ENCODE measurements at places on chromosomes 3 and 15.
A peak's percentile ranks its signal among the peaks of the same experiment; 100 is the strongest.

DNA sequence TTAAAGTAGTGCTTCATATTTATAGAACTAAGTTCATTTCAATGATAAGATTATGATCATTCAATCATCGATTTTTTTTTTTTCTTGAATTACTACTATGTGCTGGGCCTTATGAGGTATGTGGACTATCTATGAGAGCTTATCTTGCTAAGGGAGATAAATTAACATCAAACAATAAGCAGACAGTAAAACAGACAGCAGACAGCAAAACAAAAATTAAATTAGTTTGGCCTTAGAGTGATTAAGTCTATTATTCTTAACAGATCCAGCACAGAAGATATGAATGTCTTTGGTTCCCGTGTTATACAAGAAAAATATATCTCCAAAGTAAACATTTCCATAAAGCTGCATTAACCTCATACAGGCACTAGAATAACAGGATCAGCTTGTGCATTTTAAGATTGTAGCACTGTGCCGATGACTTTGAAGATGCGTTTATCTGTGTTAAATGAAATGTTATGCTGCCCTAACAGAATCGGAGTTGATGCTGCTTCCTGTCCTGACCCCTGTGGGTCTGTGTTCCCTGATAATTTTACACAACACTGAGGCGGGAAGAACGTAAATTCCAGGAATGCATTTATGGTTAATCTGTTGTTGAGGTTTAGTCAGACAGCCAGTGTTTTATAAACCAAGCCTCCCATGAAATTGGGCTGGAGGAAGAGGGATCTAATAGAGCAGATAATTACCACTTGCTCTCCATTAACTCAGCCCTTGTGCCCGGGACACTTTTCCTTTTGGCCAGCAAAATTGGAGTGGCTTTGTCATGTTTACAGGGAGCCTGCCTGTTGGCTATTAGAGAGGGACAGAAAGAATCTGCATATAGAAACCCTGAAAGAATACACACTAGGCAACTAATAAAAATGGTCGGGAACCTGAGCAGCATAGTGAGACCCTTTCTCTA is 80.8 kb downstream of the GHSR start:
- DNase-seq = no peak

GRCh38 chr3:14552041-14552648 is 12.0 kb upstream of the GRIP2 start:
- no peak for DNase-seq

- peak; percentile 66 for DNase-seq
These were observed 161.4 kb downstream of the WNT7A start for GRCh38 chr3:13718436-13718835.

DNA sequence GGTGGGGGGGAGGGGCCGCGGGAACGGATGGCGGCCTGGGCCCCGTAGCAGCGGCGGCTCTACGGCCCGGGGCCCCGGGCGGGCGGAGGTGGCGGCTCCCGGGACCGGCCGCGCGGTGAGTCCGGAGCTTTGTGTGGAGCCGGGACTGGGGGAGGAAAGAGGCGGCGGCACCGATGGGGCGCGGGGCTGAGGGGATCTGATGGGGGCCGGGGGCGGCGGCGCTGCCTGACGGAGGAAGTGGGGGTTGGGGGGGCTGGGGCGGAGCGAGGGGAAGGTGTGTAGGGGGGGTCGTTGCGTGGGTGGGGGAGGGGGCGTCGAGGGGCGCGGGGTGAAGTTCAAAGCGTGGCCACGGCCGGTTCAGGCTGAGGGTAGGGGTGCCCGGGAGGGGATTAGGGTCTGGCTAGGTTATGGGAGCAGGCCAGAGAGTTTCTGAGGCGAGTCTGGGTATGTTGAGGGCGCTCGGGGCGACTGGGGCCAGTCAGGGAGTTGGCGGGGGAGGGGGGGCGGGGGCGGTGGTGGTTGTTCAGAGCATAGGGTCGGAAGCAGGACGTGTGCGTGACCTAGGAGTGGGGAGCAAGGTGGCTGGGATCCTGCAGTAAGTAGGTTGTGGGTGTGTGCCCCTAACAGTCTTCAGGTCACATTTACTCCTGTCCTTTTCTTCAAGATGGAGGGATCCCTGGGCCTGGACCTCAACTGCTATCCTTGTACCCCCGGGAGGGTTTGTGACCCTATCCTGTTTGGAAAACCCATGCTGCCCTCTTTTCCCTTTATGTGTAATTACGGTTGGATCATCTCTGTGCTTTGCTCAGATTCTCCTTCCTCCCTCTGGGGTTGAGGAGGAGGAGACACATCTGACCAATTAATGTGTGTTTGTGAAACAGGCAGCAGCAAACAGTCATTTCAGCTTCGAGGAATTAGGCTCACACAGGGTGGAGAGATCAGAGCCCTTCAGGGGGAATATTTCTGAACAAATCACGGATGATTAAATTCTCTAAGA is 644 bp downstream of the ZNF609 start:
- no peak for DNase-seq

- no peak for DNase-seq
These were observed 472.7 kb downstream of the RAP2B start for GRCh38 chr3:153634683-153635082.

DNA sequence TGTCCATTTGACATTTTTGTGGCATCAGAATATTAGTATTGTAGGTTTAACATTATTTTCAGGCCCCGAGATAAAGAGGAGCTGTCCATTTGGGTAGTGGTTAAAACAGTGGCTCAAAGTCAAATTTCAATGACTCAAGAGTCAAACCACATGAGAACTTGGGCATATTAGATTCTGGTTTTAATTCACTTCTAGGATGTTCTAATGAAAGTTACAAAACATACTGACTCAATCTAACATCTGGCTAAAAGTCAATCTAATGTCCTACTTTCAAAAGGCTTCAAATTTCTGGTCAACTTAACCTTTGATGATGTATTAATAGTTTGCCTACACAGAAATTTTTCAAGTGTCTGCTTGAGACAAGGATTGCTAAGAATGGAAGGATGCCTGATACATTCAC is 112.4 kb downstream of the ABI3BP start:
- no peak for DNase-seq

- DNase-seq = no peak
These were observed 133.5 kb upstream of the TBL1XR1 start for GRCh38 chr3:177330779-177331178.

DNA sequence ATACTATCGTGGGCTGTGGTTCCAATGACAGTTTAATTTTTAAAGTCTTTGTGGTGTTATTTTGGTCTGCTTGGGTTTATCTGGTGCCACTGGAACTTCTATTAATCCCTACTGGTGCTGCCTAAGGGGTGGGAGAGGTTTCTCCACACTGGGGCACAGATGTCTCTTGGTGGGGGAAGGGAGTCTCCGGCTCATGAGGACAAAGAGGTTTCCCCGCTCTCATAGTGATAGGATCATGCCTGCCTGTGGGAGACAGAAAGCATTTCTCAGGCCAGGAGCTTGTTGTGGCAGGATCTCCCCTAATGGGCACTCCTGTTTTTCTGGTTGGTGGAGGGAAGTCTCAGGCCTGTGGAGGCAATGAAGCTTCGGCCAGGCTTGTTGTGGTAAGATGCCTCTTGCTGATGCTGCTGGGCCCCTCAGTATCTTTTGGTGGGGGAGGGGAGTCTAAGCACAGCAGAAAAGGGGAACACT is 84.3 kb upstream of the THRB start:
- no peak for DNase-seq

DNA sequence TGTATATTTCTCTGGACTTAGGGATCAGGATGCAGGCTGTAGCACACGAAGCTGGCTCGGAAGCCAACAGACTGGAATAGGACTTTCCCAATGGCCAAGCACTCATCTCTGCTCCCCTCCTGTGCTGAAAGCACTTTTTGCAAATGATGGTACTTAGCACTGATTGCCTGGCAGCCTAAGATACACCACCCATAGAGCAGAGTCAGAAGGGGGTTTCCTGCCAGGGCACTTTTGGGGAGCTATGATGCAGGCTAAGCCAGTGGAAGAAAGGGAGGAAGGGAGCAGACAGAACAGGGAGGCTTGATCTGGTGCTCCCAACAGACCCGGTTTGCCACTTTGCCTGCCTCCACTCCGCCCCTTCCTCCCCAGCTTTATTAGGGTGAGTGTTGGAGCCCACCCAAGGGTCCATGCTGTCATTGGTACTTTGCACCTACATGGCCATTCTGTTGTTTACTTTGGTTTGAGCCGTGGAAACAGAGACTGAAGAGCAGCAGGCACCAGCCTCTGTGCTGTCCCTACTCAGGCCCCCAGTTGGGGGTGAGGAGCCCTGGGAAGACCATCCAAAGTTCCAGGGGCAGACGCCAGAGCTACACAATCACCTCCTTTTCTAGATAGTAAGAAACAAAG is 15.9 kb downstream of the BSN start:
- no peak for DNase-seq

DNA sequence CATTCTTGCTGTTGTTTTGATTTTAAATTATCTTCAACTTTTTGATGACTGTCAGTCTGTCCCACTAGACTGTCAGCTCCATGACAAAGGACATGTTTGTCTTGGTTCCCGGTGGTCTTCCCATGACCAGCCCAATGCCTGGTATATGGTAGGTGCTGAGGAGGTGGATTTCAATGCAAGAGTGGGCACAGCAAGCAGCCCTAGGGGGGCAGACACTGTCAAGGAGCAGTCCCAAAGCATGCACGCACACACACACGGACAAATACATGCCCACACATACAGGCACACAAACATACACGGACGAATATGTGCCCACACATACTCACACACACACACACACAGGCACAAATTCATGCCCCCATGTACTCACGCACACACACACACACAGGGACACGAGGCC is 12.0 kb downstream of the KLF15 start:
- DNase-seq = peak; percentile 46

DNA sequence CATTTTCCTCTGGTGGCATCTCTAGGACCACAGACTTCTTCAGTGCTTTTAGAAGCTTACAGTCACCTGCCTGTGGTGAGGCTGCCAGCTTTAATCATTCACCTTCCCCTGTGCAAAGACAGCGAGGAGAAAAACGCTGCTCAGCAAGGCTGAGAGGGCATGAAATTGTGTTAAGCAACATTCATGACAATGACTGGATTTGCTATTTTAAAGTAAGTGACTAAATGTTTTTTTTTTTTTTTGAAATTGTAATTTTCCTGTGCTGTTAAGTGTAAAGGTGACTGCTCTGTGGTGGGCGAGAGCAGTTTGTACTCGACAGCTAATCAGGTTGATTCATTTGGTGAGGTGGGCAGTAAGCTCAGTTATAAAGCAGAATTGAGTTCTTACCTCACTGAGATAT is 240.4 kb downstream of the NSUN3 start:
- DNase-seq = no peak

DNA sequence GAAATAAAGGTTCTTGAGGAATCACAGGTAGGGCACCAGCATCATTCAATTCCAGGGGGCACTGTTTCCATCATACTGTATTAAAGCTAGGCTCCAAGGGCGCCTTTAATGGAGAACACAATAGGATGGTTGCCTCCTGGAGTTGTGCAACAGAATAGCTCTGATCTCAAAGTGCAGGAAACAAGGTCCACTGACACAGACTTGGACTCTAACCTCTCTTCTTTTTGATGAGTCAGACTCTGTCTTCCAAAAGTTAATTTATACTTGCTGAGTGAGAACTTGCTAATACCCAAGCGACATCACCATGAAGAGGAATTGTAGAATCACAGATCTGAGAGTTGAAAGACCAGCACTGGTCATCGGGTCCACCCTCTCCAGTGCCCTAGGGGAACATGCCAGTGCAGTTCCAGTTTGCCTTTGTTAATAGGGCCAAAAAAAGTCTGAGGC is 94.4 kb upstream of the PHLDB2 start:
- DNase-seq = no peak

DNA sequence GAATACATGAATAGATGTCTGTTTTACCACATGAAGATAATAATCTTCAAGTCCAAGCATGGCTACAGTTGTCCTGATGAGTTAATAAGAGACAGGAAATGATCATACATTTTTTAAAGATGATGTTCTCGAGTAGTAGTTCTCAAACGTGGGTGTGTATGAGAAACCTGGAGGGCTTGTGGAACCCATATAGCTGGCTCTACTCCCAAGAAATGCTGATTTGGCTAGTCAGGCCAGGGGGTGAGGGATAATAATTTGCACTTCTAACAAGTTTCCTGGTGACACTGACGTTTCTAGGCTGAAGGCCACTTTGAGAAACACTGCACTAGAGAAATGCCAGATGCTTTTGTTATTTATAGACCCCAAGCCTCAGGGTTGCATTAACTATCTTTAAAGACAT is 37.0 kb downstream of the ROPN1B start:
- DNase-seq = no peak

- no peak for DNase-seq
These were observed 14.5 kb downstream of the ARF4 start for GRCh38 chr3:57582474-57583168.

- DNase-seq = no peak
These were observed at the start of gene FAM240A for GRCh38 chr3:46612324-46612723. TSS of gene FAM240A (plus strand) at chr3:46612525. CDS start at chr3:46612684, 159 bp downstream.

- DNase-seq = no peak
These were observed 67.8 kb downstream of the TTC23 start for GRCh38 chr15:99181545-99181971.

- no peak for DNase-seq
These were observed 40.5 kb downstream of the ARMC8 start for GRCh38 chr3:138227650-138228049.

- no peak for DNase-seq
These were observed 1.5 kb upstream of the MYNN start for GRCh38 chr3:169771497-169772304.

GRCh38 chr3:93930041-93930440 is 43.7 kb downstream of the PROS1 start:
- DNase-seq = no peak

GRCh38 chr15:89587955-89588354 is 12.7 kb downstream of the TICRR start:
- DNase-seq = no peak

DNA sequence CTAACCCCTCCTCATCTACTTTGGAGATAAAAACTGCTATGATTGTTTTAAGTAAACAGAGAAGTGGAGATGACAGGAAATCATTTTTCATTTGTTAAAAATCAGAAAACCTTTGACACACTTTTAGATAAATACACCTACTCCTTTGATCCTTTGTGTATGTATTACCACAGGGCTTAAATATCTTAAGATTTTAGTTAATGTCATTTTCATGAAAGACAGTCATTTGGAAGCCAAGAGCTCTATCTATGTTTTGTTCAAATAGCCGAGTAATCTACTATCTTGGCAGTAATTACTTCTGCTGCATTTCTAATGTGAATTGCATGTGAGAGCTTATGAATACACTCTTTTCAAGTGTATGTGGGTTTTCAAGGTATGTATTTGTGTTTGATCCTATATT is 2.0 kb downstream of the ARPP21 start:
- DNase-seq = no peak

DNA sequence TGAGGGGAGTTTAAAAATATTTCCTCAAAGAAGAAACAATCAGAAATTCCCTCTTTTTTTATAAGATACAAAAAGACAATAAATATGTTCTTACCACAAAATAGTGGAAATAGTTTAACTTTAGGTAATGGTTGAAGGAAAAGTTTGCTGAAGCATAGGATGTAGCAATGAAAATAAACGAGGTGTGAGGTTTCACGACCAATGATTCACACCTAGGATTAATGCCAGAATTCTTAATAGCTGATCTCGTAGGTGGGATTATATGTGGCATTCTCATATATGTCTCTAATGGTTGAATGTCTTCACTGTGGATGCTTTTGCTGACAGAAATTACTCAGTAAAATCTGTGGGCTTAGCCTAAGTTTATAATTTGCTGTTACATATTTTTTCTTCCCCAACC is 467.7 kb downstream of the FGF12 start:
- DNase-seq = no peak

- DNase-seq = no peak
These were observed 58.1 kb upstream of the USP3 start for GRCh38 chr15:63446255-63446654.

All from cardiac septum (tissue), 1 donor.